ACHN (cell line): ENCODE measurements at places on chromosomes 2 and 18.
A peak's percentile ranks its signal among the peaks of the same experiment; 100 is the strongest.

DNA sequence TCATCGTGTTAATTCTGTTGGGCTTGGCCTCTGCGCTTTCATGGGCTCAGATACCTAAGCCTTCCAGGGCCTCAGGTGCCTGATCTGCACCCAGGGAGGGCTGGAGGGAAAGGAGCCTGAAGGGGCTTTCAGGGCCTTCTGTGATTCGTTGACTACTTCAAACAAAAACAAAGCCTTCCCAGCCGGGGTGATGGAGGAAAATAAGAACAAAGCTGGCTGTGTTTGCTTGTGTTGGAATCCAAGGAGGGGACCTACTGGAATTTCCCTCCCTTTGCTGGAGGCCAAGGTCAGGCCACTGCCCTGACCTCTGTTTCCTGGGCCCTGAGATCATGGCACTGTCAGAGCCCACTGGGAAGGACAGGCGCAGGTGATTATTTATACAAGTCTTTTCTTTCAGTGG, 135.3 kb downstream of the KLHL29 start:
- DNase-seq = no peak

DNA sequence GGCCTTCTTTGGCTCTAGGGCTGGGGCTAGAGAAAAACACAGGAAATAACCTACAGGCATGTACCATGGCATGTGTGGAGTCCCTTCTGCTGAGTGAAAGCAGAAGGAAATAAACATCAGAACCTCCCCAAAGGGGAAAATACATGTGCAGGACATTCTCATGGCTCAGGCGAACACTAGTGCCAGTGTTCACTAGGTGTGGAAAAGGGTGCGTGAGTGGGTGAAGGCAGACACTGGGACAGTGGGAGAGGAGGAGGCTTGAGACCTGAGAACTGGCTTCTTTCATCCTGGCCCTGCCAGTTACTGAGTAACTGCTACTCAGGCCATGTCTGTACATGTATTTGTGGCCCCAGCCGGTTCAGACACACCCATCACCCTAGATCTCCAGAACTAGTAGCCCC, 268.2 kb downstream of the PRKCE start:
- DNase-seq = no peak

DNA sequence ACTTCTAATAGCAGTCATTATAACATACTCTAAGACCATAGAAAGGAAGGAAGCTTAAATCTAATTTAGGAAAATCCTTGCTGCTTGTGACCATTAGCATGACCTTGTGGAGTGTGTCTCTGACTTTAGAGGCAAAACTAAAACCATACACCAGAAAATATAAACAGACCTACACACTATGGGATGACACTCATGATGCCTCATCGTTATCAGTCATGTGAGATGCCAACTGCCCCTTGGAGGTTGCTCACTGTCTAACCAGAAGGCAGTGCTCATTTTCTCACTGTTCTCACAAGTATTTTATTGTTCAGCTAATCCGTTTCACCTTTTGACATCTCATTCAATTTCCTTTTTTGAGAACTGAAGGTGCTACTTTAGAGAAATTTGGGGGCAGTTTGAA, 376.9 kb downstream of the RND3 start:
- DNase-seq = no peak

DNA sequence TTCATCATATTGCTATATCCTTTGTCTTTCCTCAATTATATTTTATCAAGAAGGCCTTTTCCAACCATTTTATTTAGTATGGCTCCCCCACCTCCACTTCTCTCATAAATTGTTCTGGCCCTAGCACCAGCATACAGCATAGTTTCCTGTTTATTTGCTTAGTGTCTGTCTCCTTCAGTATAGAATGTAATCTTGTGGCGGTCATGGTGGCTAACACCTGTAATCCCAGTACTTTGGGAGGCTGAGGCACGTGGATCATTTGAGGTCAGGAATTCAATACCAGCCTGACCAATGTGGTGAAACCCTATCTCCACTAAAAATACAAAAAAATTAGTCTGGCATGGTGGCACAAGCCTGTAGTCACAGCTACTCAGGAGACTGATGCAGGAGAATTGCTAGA, 39.6 kb upstream of the CLASP1 start:
- no peak for DNase-seq

DNA sequence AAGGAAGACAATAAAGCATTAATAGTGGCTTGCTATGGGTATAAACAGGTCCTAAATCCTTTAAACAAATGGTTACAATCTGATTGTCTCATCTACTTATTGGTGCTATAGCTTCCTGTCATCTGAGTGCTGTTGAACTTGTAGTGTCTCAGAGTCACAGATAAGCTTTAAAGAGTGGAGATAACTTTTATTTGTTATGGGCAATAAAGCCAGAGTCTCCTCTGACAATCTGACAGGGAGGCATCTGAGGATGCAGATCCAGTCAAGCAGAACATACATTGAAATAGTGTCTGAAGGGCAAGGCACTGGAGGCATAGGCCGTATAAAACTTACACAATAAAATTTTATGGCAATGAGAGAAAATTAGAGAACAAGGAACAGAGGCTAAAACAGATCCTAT, 1132.4 kb upstream of the CDH2 start:
- DNase-seq = no peak

GRCh38 chr2:105834931-105835330, 90.2 kb downstream of the NCK2 start:
- DNase-seq = no peak

DNA sequence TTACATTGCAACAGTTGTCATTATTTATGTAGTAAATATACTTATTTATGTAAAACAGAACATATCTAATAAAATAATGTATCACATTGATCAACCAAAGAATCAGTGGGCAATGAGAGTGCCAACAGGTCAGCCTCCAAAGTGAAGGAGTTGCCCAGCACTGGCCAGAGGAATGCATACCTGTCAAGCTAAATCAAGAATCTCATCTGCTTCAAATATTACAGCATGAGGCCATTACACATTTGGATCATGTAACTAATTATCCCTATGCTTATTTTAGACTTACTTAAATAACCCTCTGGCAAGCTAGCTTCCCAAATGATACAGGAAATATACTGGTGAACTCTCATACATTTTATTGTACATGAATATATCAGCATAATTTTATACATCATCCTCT, 1211.7 kb upstream of the ACVR2A start:
- DNase-seq = no peak

DNA sequence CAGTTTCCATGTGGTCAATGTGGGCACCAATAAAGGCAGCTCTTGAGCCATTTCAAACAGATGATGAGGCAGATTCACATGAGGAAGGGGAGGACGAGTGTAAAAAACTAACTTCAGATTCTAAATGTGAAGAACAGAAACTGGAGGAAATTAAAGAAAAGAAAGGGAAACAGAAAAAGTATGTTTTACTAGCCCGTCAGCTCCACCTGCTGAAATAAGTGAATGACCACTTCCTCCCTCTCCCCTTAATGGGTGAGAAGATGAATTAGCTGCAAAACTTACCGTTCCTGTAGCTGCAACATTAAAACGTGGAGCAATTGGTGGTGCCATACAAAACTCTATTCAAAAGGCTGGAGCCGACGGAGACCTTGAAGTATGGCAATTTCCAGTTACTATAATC, 203.5 kb downstream of the UXS1 start:
- DNase-seq = no peak

GRCh38 chr2:222941510-222942032, 80.7 kb downstream of the ACSL3 start:
- peak; percentile 84 for DNase-seq

- no peak for DNase-seq
Observed at GRCh38 chr2:10402653-10403215, 45.4 kb downstream of the ODC1 start.

- no peak for DNase-seq
Observed at GRCh38 chr2:2649109-2650072, 318.3 kb upstream of the MYT1L start.

GRCh38 chr2:71608441-71608840, 155.1 kb downstream of the DYSF start:
- no peak for DNase-seq

- no peak for DNase-seq
Observed at GRCh38 chr18:13268158-13269012, 49.8 kb downstream of the LDLRAD4 start.

GRCh38 chr2:212537726-212538304, 787 bp downstream of the ERBB4 start:
- no peak for DNase-seq

DNA sequence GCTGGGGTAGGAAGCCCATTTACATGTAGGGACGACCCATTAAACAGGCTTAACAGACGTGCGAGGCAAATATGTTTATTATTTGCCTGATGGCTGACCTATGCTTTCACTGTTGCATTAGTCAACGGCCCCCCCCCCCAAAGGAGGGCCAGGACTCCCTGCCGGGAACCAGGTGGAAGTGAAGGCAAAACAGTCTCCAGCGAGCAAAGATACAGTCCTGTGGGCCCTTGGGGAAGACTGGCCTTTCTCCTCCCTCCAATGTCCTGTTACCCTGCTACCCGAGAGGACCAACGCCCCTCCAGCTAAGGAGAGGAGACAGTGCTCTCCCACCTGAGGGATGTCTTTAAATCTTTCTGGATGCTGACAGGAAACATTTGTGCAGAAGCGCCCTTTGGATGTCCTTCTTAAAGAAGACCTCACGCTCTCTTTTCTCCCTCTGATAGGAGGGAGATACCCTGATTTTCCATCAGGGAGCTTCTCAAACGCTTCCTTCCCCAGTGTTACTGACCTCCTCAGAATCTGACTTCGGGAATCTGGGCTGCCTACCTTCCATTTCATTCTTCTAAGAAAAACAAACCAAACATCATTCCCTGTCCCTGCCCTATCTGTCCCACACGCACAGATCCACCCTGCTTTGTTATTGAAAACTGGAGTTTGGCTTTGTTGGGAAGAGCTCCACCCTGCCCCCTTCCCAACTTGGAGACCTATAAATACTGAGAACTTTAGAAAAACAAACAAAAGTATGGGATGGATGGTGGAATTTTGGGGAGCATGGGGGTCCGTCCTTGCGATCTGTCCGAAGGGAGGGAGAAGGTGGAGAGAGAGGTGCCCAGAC, 135.9 kb upstream of the SIX3 start:
- no peak for DNase-seq

DNA sequence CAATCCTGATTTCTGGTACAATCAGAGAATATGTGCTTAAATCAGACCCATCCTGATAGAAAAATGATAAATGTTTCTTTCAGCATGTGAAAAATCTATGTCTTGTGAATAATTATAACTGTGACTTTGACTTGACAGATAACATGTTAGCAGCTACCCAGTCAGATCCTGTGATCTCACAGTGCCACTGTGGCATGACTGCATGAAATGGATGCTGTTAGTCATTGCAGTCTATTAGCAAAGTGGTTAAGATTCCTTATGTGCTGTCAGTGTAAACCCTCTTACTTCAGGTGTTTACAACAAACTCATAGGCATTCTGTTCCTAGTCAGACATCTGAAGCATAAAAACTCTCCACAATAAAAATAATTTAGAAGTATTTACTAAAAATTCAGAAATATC, 244.6 kb upstream of the RND3 start:
- peak; percentile 45 for DNase-seq

- DNase-seq = no peak
Observed at GRCh38 chr2:23426263-23426905, 41.4 kb downstream of the KLHL29 start.

DNA sequence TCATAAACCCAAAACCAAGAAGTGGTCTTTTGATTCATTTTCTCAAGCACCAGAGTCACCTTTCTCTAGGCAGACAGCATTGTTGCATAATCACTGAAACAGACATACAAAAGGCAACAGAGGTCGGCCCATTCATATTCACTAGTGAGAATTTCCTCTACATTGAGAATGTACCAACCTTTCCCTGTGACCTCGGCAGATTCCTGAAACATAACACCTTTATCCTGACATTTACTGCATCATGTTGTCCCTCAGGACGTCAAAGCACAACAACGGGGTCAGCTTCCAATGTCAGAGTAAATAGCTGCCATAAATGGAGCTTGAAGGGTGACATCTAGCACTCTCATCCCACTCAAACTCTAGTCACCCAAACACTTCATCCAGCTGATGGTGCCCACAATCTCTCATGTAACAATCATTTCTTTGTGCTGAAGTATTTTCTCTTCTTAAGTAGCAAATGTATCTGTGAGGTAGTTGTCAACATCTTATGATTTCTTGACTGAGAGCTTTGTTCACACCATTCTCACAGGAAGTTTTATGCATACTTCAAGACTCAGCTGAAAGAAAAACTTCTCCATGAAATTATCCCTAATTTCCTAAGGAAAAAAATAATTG, 802.6 kb upstream of the CHAC2 start:
- DNase-seq = no peak

GRCh38 chr18:56127322-56128099, 510.9 kb downstream of the TXNL1 start:
- DNase-seq = no peak

DNA sequence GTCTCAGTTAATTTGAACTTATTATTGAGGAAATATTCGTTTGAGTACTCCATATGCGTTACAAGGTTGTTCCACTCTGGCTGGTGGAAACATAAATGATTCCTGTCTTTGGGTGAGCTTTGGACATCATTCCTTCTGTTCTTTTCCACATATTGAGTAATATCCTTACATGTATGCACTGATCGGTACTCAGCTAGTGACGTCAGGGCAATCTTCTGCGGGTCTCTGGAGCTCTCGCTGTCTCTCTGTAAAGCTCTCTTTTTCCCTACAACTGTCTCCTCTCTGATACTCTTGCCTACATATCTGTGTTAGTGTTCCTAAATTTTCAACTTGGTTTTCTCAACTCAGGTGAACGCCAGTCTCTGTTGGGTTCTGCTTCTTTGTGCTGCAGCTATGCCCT, 23.4 kb upstream of the IL36G start:
- DNase-seq = no peak

DNA sequence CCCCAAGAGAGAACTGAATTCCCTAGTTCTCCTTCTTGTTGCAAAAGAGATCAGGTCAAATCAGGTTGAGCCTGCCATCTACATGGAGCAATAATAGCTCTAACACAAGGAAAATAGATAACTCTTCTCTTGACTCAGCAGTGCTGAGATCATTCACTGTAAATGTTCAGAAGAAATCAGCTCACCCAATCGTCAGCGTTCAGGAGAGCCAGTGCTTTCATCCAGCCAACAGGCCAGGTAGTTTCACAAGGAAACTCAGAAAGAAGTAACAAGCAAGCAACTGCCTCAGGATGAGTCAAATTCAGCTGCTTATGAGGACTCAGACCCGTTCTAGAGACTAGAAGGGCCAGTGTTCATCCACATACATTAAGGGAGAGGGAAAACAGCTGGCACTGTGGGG, 5.9 kb downstream of the LMAN2L start:
- DNase-seq = no peak

- DNase-seq = no peak
Observed at GRCh38 chr2:154161286-154161685, 289.6 kb downstream of the GALNT13 start.

- no peak for DNase-seq
Observed at GRCh38 chr18:66759050-66759828, 155.3 kb upstream of the CDH19 start.

DNA sequence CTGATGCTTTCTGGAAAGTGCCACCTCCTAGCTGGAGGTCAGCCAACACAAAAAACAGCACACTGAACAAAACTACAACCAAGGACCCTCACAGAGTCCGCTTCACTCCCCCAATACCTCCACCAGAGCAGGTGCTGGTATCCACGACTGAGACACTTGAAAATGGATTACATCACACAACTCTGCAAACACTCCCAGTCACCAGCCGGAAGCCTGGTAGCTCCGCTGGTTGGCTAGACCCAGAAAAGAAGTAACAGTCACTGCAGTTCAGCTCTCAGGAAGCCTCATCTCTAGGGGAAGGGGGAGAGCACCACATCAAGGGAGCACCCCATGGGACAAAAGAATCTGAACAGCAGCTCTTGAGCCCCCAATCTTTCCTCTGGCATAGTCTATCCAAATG, 175.4 kb downstream of the LCLAT1 start:
- DNase-seq = no peak
